Colonic mucosa (tissue), 4 donors: ENCODE measurements at places on chromosomes 4 and X. TPM values are rescaled to one million over a fixed set of nuclear protein-coding genes. Genes with fewer than 3 reads are reported as not detected.

- H3K4me3 ChIP-seq: no peak overlapping the region
- no peak overlapping the region for H3K27ac ChIP-seq
- DNase-seq: no peak
- H3K27me3 ChIP-seq: no peaks in the 10 kb centered on the region
- H3K36me3 ChIP-seq: no peaks in the 10 kb centered on the region
- no peaks in the 10 kb centered on the region for H3K4me1 ChIP-seq
Observed at GRCh38 chr4:128512161-128512560, 224.5 kb upstream of the PGRMC2 start.

DNA sequence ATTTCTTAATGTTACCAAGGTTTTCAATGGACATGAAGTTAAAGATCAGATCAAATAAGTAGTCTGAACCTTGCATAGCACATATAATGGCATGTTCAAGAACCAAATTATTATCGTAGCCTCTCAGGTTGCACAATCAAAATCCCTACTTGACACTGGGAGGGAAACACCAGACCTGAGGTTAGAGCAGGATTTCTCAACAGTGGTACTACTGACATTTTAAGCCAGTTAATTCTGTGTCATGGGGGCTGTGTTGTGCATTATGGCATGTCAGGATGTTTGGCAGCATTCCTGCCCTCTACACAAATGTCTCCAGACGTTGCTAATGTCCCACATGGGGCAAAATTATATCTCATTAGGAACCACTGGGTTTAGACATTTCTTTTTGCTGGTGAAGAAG lies 20.8 kb downstream of the RLIM start:
- H3K36me3 ChIP-seq: no peaks in the 10 kb centered on the region
- no peaks in the 10 kb centered on the region for H3K4me1 ChIP-seq
- H3K27me3 ChIP-seq: no peaks in the 10 kb centered on the region

GRCh38 chr4:77082886-77083608 lies 7.3 kb upstream of the CCNI start:
- no peak overlapping the region for H3K27ac ChIP-seq
- DNase-seq: no peak
- no peak overlapping the region for H3K4me3 ChIP-seq
- H3K4me1 ChIP-seq: no peaks in the 10 kb centered on the region
- H3K27me3 ChIP-seq: no peaks in the 10 kb centered on the region

DNA sequence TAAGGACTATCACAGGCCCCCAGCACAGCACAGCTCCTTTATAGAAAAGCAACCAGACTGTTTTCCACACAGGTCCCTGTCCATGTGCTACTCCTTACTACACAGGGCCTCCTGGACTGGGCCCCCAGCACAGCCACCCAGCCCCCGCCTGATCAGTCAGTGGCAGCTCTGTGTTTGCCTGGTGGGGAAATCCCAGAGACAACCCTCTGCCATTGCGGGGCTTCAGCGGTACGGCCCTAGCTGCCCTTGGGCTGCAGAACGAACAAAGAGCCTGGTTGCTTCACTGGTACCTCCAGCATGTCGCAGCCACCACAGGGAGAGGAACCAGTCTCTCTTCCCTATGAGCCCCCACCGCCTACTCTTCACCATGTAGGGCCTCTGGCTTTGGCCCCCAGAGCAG lies 30.7 kb downstream of the CBR4 start:
- H3K4me3 ChIP-seq: no peak overlapping the region
- no peaks in the 10 kb centered on the region for H3K4me1 ChIP-seq
- DNase-seq: no peak
- no peaks in the 10 kb centered on the region for H3K36me3 ChIP-seq

Gene TEX11
- total RNA-seq: 1.0 TPM

Gene TMEM35A
- 0.96 TPM for total RNA-seq

Gene CCKAR
- not detected for total RNA-seq

Gene HHIP
- total RNA-seq: 5.9 TPM
